NCI-H526 treated with DMSO at 0.1 percent for 48 hours (cell line): ENCODE measurements at places on chromosomes 12 and 14.
A peak's percentile ranks its signal among the peaks of the same experiment; 100 is the strongest.

DNA sequence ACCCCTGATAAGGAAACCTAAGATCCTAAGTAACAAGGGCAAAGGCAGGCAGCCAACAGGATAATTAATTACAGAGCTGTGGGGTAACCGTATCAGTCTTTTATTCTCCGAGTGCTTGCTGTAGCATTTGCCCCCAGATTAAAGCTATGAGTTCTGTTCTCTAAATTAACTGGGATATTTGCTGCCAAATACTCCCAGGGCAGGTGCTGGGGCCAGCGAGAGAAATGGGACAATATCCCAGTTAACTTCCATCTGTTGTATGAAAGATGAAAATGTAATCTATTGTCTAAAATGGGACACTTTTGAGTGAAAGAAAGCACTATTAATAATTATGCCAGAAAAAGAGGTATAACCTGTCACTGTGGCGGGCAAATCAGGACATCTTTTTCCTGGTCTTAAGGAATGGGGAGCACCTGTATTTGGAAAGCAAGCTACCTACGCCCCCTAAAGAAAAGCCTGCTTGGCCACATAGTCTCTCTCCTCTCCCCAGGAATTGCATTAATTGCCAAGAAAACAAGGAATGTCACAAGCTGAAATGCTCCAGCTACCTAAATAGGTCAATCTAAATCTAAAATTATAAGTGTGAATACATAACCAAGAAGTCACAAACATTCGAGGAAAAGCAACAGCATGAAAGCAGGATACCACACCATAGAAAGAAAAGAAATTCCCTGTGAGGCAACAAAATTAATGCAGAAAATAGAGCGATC lies 26.7 kb upstream of the CFAP54 start:
- no peak for DNase-seq

DNA sequence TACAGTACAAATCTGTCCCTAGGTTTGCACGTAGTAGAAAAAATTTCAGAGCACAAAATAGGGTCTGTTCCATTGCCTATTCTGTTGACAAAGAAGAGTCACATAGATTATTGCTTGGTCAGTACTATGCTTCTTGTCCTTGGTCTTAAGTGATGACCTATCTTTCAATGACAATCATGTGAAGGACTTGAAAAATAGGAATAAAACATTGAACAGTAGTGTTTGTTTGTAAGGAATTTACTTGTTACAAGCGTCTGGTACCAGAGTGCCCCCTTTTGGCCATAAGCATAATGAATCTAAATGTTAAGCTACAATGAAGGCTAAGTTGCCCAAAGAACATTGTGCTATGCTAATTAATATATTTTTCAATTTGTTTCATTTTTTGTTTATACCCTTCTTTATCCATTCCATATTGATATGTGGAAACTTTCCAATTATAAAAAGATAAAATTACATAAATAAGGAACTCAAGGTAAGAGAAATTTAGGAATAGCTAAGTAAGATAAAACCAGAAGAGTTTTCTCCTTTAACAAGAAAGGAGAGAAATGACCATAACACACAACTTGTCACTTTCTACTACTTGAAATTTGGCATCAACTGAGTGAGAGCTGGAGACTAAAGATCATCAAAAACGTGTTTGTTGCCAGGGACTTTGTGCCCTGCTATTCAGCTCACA lies 204.7 kb downstream of the EPS8 start:
- peak; percentile 19 for DNase-seq

- no peak for DNase-seq
These were observed 107.7 kb upstream of the CAND1 start for GRCh38 chr12:67161322-67161918.

DNA sequence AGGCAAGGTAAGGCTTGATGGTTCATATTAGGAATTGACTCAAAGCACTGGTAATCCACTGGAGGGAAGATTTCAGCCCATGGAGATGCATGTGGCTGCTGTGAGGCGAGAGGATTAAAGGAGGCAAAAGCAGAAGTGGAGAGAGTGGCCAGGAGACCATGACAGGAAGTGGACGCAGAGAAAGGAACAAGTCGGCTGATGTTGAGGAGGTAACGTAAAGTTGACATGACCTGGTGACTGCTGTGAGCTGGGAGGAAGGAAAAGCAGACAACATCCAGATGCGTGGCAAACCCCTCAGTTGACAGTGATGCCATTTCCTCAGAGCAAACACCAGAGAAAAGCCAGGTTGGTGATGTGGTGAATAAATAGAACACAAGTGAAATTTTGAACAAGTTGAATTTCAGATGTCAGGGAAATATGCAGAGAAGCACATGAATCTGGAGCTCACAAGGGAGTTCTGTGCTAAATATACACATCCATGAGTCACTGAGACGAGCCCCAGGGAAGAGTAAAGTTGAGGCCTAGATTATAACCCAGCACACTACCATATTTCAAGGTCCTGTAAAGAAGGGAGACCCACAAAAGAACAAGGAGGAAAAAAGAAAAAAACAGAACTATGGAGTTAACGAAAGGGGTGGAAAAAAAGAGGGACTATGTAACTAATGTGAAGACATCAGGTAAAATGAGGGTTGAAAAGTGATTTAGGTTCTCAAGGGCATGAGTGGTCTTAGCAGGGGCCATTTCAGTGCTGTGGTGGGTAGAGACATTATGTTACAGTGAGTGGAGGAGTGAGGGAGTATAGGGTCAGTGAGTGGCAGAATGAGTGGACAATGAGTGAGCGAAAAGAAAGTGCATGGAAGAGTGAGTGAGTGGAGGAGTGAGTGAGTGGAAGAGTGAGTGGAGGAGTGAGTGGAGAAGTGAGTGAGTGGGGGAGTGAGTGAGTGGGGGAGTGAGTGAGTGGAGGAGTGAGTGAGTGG lies 61.6 kb upstream of the GZMB start:
- no peak for DNase-seq

DNA sequence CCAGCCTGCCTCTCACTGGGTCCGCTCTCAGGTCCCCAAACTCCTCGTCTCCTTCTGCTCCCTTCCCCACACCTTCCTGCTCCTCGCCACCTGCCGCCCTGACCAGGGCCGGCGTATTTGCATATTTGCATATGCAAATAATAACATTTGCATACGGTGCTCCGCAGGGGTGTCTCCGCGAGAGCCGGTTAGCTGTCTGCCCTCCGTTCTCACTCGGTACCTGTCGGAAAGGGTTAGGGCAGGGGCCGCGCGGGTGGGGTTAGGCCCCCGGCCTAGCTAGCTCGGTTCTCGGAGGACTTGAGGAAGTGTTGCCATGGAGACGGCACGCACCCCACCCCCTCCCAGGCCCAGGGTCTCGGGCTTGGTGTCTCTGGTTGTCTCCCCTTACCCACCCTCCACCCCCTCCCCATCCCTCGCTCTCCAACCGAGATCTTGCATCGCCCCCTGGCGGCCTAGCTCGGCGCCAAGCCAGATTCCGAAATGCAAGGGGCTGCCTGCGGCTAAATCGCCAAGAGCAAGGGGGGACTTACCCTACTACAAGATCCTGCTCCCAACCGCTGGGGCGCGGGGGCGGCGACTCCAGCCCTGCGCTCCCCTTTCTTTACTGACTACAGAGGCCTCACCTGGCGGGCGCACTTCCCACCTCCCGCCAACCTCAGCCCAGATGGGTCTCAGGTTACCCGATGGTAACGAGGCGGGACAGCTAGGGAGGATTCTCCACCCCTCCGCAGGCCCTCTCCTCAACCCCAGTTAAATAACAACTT lies 8.1 kb downstream of the STAC3 start:
- DNase-seq: peak; percentile 99

- no peak for DNase-seq
These were observed 35.2 kb downstream of the SCARB1 start for GRCh38 chr12:124828264-124829007.

DNA sequence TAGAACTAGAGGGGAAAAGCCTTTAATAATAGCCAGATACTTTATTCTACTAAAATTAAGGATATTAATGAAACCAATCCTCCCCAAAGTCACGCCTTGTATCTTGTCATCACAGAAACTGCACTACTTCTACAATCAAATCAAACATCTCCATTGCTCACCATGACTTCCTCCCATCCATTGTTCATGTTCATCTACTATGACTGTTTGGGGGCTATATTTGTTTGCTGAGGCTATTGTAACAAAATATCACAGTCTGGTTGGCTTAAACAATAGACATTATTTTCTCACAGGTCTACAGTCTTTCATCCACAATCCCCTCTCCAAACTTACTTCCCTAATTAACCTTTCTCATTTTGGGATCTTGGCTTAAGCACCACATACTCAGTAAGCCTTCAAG lies 193.6 kb upstream of the FSCB start:
- DNase-seq: no peak

- DNase-seq: peak; percentile 60
These were observed 74.6 kb upstream of the PTPRB start for GRCh38 chr12:70711831-70712230.

- no peak for DNase-seq
These were observed 1.2 kb downstream of the HNRNPC start for GRCh38 chr14:21267886-21268616.

DNA sequence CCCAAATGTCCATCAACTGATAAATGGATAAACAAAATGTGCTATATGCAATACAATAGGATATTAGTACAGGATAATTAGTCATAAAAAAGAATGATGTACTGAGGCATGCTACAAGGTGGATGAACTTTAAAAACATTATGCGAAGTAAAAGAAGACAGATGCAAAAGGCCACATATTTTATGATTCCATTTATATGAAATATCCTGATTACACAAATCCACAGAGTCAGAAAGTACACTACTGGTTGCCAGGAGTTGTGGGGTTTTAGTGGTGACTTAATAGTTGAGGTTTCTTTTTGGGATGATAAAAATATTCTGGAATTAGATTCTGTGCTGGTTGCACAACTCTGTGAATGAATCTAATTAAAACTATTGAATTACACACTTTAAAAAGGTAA lies 12.6 kb downstream of the TRIM9 start:
- DNase-seq: no peak
